ENCODE measurements at places on chromosomes 4 and X. TPM values are rescaled to one million over a fixed set of nuclear protein-coding genes. Genes with fewer than 3 reads are reported as not detected.

Gene CSTF2
- total RNA-seq = 27.4 TPM

Gene GABRG1
- total RNA-seq = not detected

Gene ACE2
- 0.31 TPM for total RNA-seq

Gene LRP2BP
- 0.49 TPM for total RNA-seq

Gene PNMA5
- total RNA-seq = not detected

Gene CLDN22
- not detected for total RNA-seq

Gene LANCL3
- total RNA-seq = 1.2 TPM

Gene HERC6
- total RNA-seq = 3.7 TPM

Gene KLB
- not detected for total RNA-seq

Gene SUPT20HL1
- total RNA-seq = not detected

Gene TMPRSS11F
- total RNA-seq = not detected

Gene LNX1
- not detected for total RNA-seq

Gene GRPR
- not detected for total RNA-seq

Gene GSPT2
- 3.5 TPM for total RNA-seq

Gene VSIG4
- not detected for total RNA-seq

Gene FDCSP
- total RNA-seq = not detected

Gene JAKMIP1
- not detected for total RNA-seq

Gene SCML1
- 13.4 TPM for total RNA-seq

Gene CPZ
- not detected for total RNA-seq

Gene ZCCHC18
- total RNA-seq = 0.51 TPM

Gene VEGFC
- 41.3 TPM for total RNA-seq

Gene TMLHE
- 18.9 TPM for total RNA-seq
